AG10803 (cell line): ENCODE measurements at places on chromosomes 7 and 10.

DNA sequence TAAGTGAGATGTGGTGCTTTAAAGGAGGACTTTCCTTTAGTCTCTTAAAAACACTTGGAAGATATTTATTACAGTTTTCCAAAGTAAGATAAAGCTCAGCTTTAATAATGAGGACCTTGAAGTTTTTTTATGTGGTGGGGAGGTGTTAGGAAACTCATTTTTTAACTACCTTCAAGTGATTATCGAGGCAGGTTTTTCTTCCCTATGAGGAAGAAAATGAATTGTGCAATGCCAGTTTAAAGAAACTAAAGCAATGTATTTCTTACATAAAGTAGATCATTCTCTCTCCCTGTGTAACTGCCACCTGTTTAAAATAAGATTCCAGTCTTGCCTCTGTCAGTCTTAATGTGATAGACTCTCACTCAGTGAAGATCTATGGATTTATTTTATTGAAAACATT lies 27.9 kb downstream of the ZEB1 start:
- DNase-seq: no peak

DNA sequence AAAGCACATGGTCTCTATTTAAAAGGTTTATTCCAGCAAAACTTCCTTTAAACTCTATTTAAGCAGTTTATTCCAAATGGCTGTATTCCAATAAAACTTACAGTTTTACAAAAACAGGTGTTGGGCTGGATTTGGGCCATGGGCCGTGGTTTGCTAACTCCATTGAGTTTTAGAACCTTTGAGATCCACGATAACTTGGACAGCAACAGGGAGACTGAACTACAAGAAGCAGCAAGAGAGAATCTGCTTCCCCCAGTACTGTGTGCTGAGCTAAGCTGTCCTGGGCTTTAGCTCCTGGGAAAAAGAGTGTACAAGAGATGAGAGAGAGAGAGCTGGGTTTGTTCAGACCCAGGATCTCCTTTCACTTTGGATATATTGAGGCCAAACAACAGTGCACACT lies 204.0 kb upstream of the CELF2 start:
- no peak for DNase-seq

GRCh38 chr10:77641788-77642397 lies 4.3 kb upstream of the KCNMA1 start:
- peak; percentile 73 for DNase-seq

DNA sequence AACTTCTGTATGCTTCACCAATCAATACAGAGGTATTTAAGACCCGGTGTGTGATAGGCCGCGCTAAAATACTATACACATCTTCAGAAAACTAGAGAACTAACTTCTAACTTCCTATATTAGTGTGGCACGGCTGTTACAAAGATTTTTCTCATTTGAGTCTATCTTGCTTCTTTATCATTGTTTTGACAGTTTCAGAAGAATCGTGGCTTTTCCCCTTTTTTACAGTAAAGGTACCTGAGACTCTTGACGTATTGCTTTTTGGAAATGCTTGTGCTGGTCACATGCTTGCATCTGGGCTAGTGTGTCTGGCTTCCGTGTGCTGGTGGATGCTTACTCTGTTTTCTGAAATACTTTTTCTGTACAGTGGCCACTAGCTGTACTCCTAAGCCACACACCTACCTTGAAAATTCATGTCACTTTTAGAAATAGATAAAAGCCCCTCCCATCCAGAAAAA lies 12.7 kb downstream of the IKZF1 start:
- no peak for DNase-seq

DNA sequence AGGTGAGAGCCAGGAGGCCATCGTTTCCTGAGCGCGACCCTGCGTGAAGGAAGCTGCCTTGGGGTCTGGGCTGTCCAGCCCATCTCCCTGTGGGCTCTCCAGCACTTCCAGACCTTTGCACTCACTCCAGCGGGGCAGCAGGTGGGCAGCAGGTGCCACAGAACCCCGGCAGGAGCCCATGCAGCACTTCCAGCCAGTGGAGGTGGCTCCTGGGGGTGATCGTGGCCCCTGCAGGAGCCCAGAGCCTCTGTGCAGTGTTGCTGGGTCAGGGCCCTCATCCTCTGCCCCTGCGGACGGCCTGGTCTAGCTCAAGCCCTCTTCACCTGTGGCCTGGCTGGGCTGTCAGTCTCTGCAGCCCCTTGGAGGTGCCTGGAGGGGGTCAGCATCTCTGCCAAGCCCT lies 59.9 kb downstream of the PWWP2B start:
- no peak for DNase-seq

DNA sequence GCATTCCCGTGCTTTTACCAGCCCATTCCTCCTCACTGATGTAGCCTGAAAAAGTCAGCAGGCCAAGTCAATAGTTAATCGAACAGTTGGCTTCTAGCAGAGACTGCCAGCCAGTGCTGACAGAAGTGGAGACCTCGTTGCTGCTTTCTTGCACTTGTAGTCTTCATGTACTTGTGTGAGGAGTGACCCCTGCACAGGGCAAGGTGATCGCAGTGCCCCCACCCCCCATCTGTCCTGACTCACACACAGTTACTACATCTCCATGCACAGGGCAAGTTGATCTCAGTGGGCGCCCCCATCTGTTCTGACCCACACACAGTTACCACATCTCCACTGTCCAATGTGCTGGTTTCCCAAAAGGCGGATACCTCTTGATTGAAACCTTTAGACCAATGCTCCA lies 34.2 kb downstream of the C10orf71 start:
- no peak for DNase-seq

GRCh38 chr7:151699147-151699927 lies 177.6 kb downstream of the PRKAG2 start:
- DNase-seq: peak; percentile 55

GRCh38 chr7:93008833-93009232 lies 108.9 kb downstream of the SAMD9 start:
- DNase-seq: no peak

DNA sequence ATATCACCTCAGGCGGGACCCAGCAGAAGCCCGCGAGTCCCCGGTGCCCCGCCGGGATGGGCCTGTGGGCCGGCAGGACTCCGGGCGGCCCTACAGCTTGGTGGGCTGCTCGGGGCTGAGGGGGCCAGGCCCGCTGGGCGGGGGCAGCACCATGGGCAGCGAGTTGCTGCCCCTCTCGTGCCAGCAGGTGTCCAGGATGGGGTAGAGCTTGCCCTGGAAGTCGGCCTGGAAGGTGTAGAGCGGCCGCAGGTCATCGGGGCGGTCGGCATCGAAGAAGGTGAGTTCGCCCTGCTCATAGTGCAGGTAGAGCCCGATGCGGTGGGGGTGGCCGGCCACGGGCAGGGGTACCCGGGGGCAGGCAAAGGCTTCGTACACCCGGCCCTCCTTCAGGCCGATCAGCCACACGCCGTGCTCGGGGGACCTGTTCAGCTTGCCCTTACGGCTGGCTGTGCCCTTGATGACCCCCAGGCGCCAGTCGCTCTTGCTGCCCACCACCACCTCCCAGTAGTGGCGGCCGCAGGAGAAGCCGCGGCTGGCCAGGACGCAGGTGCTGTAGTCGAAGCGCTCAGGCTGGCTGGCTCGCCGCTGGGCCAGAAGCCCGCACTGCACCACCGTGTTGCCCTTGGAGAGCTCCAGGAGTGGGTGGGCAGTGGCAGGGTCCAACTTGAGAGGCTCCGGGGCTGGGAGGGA lies 4.3 kb upstream of the NSUN5 start:
- no peak for DNase-seq

DNA sequence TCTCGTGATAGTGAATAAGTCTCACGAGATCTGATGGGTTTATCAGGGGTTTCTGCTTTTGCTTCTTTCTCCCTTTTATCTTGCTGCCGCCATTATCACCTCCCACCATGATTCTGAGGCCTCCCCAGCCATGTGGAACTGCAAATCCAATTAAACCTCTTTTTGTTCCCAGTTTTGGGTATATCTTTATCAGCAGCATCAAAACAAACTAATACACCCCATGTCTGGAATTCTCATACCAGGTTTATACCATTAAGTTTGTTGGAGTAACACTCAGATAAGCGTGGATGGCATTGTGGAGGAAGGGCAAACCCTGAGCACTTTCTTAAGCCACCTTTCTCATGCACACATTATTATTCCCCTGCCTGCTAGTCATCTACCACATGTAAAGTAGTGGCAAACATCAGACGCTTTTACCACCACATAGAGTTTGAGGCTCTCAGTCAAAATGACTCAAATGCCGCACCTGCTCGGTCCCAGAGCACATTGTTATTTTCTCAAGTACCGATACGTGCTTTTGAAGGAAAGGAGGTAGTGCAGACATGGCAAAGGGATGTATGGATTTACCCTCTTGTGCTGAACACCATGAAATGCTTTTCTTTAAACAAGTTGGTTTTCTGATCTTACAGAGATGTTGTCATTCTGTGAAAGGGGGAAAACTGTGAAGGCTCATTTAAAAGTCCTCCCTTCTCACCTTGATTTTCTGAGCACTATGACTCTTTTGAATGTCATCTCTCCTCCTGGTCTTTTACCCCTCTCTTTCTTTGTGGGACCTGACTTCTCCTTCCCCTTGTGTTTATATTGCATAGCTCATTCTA lies 429.7 kb downstream of the EXOC4 start:
- DNase-seq: no peak

- no peak for DNase-seq
Measured at GRCh38 chr10:4095166-4095917, 310.3 kb upstream of the KLF6 start.

- DNase-seq: no peak
Measured at GRCh38 chr10:86287966-86288579, 78.5 kb downstream of the GRID1 start.

DNA sequence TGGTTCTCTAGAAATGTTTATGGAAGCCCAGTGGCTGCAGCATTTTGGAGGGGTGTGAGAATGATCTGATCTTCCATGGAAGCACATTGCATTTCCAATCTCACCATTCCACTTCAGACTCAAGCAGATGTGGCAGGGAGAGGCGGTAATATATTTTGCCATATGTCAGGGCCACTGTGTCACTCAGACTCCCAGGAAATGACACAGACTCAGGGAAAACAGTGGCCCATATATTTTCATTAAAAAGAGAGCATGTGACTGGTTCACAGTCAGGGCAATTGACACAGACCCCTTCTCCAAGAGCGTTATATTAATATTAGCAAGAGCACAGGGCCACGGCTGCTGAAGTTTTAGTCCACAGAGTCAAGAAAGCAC lies 149.3 kb upstream of the NRP1 start:
- no peak for DNase-seq

- peak; percentile 30 for DNase-seq
Measured at GRCh38 chr10:69846293-69846921, 44.7 kb downstream of the COL13A1 start.

GRCh38 chr10:12405342-12406320 lies 56.3 kb downstream of the CAMK1D start:
- no peak for DNase-seq

GRCh38 chr7:31935124-31936054 lies 134.8 kb downstream of the PDE1C start:
- peak; percentile 24 for DNase-seq

DNA sequence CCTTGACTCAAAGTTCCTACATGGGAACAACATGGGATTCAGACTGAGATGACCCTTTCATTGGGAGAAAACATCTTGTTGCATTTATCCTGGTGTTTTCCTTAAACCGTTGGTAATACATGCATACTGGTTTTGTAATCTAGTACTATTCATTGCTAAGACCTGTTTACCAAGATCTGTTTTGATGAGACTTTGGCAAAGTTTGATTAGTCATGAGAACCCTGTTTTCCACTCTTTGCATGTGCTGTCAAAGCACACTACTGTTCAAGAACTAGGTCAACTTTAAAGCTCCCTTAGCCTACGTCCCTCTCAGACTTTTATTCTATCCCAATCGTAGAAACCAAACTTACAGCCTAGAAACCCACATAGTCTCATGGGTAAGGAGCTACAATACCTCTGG lies 650.9 kb downstream of the GATA3 start:
- DNase-seq: no peak

GRCh38 chr7:152136686-152137085 lies 111.2 kb downstream of the GALNT11 start:
- DNase-seq: peak; percentile 41

- no peak for DNase-seq
Measured at GRCh38 chr7:1746491-1746975, 76.5 kb downstream of the ELFN1 start.

DNA sequence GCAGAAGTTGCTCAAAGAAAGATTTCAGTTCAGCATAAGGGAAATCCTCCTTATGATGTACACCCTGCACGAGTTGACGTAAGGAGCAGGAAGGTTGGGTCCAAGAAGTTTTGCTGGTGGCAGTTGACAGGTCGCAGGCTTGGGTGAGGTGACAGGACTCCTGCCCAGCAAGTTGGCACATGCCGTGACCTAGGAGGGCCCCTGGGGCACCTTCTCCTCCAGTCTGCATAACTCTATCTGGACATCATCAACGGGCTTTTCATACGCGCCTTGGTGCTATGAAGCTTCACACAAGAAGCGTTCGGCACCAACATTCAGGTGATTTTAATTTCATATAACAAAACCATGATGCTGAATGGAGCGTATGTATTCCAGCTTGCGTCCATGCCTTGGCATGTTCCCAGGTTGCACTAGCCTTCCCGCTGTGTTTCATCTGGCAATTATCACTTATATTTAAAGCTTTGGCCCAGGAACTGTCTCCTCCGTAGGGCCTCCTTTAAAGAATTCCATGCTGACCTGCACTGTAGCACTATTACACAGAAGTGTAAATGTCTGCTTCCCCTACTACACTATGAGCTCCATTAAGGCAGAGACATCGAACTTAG lies 651.6 kb upstream of the FOXK1 start:
- DNase-seq: no peak

DNA sequence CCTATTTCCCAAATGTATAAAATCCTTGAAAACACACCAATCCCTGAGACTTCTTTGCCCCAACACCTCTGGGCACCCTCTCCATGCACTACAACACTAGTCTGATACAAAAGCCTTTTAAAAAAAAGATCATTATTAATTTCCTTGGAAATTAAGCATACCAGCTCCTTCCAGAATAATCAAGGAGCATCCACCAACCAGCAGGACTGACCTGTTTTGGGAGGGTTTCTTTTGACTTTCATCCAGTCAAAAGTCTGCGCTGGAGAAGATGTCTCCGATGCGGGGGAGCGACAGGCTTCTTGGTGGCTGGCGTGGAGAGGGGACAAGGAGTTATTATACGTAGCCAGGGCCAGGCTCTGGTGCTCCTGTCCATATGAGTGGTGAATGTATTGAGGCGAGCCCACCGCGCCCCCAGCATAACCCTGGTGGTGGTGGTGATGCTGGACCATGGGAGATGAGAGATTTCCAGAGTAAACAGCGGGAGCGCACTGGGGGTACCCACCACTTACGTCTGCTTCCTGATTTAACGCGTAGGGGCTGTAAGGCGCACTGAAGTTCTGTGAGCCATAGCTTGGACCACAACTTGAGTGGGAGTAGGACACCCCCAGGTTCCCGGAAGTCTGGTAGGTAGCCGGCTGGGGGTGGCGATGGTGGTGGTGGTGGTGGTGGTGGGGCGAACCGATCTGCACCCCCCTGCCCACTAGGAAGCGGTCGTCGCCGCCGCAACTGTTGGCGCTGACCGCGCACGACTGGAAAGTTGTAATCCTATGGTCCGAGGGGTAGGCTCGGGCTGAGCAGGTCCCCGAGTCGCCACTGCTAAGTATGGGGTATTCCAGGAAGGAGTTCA lies 527 bp downstream of the HOXA1 start:
- DNase-seq: no peak

DNA sequence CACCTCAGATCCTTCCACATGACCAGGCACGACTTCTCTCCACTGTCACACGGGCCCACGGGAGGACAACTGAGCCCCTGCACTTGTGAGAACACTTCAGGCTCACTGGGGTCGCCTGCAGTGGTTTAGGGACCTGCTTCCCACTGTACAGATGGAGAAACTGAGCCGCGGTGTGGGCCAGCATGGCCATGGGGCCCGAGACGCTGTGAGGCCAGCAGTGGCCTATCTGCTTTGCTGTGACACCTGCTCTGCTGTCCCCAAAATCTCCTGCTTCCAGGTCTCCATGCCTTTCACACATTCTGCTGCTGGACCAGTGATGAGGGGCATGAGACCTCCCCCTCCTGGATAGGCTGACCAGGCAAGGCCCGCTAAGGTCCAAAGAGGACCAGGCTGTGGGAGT lies 75.8 kb upstream of the PAX2 start:
- no peak for DNase-seq
